ENCODE measurements at places on chromosomes 4 and X. TPM values are rescaled to one million over a fixed set of nuclear protein-coding genes. Genes with fewer than 3 reads are reported as not detected.

Gene ITM2A
- not detected for total RNA-seq

Gene LUZP4
- total RNA-seq = not detected

Gene NAP1L3
- 0.35 TPM for total RNA-seq

Gene LINC00632
- total RNA-seq = 1.7 TPM

Gene SPARCL1
- total RNA-seq = not detected

Gene TTC29
- not detected for total RNA-seq

Gene IBSP
- total RNA-seq = not detected

Gene CAPN6
- total RNA-seq = not detected

Measured in A549 treated with Hydrocortisone at 1 μM for 4 hours (cell line).